ENCODE measurements at places on chromosomes 6 and 20. TPM values are rescaled to one million over a fixed set of nuclear protein-coding genes. Genes with fewer than 3 reads are reported as not detected.

The RHAG gene
- total RNA-seq, result not detected

The ZSCAN16 gene
- 13.4 TPM for total RNA-seq

The NHLRC1 gene
- 0.20 TPM for total RNA-seq

The SGK2 gene
- 34.3 TPM for total RNA-seq

The SLC17A3 gene
- 0.09 TPM for total RNA-seq

The TRIM15 gene
- total RNA-seq, result 30.4 TPM

The BPIFA1 gene
- total RNA-seq, result not detected

The MYLK4 gene
- 0.15 TPM for total RNA-seq

The IRAK1BP1 gene
- 1.5 TPM for total RNA-seq

The SIRPD gene
- total RNA-seq, result not detected

The CCNC gene
- total RNA-seq, result 193 TPM

The WDR46 gene
- 105 TPM for total RNA-seq

The MICB gene
- total RNA-seq, result 9.0 TPM

The C4B gene
- total RNA-seq, result 67.2 TPM

Data from HepG2 (cell line).